ENCODE measurements at places on chromosomes 5 and 9.
A peak's percentile ranks its signal among the peaks of the same experiment; 100 is the strongest.

DNA sequence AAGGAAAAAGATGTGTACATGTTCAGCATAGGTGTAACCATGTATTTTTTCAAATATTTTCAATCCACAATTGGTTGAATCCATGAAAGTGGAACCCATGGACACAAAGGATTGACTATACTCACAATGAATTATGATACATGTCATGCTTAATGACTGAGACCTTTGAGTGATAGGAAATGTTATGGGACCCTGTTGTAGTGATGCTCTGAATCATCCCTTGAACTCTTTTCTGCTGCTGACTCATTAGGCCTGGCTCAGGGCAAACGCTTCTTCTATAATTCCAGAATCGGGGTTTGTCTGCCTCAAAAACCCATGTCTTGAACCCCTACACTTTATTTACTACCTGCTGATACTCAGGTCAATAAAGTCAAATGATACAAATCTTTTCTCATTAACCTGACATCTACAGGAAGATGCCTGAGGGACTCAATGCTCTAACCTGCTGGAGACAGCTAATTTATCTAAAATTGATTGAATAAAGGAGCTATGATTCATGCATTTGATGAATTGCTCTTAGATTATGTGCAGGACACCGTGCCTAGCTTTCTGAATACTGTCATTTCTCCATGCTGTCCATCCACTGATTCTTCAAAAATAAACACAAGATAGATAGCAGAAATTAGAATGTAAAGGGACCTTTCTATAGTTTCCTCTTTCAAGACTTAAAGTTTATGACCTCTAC is 260.1 kb downstream of the PRELID2 start:
- DNase-seq, result no peak

DNA sequence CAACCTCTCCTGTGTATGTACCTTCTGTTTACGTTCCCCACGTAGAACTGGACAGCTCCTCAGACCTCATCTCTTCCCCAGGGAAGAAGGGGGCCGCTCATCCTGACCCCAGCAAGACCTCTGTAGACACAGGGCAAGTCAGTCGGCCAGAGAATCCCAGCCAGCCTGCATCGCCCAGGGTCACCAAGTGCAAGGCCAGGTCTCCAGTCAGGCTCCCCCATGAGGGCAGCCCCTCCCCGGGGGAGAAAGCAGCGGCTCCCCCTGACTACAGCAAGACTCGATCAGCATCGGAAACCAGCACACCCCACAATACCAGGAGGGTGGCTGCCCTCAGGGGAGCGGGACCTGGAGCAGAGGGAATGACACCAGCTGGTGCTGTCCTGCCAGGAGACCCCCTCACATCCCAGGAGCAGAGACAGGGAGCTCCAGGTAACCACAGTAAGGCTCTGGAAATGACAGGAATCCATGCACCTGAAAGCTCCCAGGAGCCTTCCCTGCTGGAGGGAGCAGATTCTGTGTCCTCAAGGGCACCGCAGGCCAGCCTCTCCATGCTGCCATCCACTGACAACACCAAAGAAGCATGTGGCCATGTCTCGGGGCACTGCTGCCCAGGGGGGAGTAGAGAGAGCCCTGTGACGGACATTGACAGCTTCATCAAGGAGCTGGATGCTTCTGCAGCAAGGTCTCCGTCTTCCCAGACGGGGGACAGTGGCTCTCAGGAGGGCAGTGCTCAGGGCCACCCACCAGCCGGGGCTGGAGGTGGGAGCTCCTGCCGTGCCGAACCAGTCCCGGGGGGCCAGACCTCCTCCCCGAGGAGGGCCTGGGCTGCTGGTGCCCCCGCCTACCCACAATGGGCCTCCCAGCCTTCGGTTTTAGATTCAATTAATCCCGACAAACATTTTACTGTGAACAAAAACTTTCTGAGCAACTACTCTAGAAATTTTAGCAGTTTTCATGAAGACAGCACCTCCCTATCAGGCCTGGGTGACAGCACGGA is 86.7 kb downstream of the GOLPH3 start:
- DNase-seq, result no peak

DNA sequence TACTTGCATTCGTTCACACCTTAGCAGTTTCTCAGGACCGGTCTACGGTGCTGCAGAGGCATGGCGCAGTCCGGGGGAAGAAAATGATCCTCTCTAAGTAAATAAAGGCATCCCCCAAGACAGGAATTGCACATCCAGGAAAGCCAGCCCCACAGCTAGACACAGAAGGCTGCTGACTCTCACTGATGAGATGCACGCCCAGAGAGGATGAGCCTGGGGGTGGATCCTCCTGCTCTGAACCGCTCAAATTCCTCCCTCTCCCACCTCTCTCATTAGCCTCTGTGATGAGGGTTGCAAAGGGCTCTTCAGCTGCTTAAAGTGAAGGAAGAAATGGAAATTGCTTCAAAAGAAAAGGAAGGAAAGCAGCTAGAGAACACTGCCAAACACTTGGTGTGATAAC is 132.4 kb downstream of the TTLL11 start:
- DNase-seq, result no peak

DNA sequence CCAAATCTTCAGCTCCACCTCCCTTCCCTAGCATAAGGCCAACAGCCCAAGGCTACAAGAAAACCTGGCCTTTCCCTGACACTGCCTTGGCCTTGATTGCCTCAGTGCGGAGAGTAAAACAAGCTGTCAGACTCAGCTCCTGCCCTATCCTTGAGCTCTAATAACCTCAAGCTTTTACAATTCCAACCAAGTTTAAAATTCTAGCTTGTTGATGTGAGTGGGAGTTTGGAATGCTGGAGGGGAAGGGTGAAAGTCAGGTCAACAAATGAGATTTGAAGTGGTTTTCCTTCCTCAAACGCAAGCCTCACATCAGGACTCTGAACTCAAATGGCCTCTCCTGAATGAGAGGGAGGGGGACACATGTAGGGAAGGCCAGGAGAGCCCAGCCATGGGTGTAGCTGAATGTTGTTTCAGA is 197.0 kb upstream of the VLDLR start:
- no peak for DNase-seq

DNA sequence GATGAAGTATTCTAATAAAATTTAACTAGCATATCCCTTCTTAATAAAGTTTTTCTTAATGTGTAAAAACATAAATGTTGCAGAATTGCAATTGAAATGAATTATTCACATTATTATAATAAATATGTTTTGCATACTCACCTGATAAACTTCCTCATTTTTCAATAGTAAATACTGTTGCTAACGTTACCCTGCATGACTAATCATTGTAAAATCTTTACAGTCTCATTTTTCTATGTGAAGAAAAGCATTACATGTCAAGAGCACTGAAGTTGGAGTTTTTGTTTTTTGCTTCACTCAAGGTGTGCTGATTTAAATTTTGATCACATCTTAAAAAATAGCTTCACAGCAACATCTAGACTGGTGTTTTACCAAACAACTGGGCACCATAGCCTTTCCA is 157.2 kb upstream of the CDH18 start:
- no peak for DNase-seq

DNA sequence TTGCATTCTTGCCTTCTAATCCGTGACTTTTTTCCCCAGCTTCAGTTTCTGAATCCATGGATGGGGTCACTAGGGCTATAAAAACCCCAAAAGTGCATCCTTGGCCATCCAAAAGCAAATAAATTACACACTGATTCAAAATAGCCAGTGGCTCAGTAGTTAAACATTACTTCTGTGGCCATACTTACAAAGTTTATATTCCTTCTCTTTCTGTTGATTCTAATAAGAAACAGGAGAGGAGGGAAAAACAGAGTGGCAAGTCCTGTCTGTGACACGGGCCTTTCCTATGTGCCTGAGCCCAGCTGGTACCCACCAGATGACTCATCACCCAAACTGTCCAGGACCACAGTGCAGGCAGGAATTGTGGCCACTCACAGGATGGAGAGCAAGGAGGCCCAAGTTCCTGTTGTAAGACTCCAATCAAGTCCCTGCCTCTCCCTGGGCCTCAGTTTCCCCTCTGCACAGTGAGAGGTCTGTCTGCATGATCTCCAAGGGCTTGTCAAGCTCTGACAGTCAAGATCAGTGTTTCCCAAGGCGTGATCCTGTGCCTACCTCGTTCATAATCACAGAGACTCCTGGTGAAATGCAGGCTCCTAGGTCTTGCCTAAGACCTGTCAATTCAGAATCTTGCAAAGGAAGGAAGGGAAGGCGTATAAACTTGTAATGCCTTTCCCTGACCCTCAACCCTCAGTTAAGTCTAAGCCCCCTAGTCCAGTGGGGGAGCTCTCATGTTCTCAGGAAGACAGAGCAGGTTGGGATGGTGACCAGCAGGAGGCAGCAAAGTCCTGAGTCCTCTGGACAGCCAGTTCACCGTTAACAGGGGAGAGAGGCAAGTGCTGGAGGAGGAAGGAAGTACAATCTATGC is 29.5 kb downstream of the TNIP1 start:
- peak; percentile 86 for DNase-seq

GRCh38 chr5:148145916-148146315 is 22.4 kb upstream of the SPINK14 start:
- DNase-seq, result no peak

- DNase-seq, result peak; percentile 96
These were observed 105.3 kb downstream of the PAX5 start for GRCh38 chr9:36928670-36929349.

DNA sequence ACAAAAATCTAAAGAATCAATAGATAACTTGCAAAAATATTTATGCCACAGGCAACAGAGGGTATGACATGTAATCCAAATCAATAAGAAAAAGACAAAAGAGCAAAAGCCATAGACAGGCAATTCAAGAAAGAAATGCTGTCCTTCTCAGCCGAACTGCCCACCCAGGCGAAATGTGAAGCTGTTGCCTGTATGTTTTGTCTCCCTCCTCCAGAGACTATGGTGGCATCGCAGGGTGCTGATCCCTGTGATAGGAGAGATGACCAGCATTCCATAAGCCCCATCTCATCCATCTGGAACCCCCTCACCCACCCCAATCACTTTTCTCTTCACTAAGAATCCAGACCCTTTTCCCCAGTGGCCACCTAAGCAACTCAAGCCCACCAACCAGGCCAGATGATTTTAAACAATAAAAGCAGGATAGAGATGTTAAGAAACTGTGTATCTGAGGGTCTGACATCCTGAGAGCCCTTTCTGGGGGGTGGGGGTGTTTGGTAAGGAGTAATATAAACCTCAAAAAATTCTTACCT is 5.3 kb upstream of the ACSL6 start:
- DNase-seq, result no peak

DNA sequence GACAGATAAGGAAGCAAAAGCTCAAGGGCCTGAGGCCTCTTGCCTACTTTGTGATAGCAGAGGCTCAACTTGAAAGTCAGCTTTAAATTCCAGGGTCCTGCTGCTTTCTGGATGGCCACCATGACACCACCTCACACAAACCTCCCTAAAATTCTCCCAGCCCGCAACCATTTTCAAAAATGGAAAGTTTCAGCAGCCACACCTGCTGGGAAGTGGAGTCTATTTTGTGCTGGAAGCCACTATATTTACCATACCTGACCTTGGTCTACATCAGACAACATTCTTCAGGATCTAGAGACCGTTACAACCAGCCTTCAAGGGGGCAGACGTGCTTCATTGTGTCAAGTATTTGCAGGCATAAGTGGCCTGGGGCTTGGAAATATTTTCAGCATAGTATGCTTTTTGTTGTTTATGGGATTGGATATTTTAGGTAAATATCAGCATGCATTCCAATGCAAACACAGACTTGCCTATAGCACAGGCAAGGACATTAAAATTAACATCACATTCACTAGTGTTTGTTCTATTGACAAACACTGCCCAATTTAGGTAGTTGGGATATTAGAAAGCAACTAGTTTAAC is 50.9 kb downstream of the BOD1 start:
- no peak for DNase-seq

GRCh38 chr5:75710637-75711036 is 6.6 kb downstream of the POC5 start:
- peak; percentile 77 for DNase-seq
